ENCODE measurements at places on chromosomes 2 and 18.
A peak's percentile ranks its signal among the peaks of the same experiment; 100 is the strongest.

- DNase-seq = no peak
Observed at GRCh38 chr2:132416723-132417395, at the start of gene GPR39. TSS of gene GPR39 (plus strand) at chr2:132416805.

DNA sequence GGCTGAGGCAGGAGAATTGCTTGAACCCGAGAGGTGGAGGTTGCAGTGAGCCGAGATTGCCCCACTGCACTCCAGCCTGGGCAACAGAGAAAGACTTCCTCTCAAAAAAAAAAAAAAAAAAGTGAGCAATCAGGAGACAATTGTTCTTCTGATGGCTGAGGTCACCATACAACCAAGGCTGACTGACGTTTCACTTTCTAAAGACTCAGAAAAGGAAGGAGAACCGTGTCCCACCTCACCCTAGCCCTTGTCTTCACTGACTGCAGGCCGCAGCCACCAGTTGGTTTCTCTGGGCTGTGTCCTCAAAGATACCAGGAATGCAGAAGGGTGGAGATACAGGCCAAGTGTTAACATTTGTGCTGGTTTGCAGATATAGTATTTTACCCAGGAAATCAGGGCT is 7.7 kb upstream of the SLC35F6 start:
- DNase-seq = peak; percentile 68

GRCh38 chr18:21831413-21831831 is 90.8 kb downstream of the MIB1 start:
- no peak for DNase-seq

DNA sequence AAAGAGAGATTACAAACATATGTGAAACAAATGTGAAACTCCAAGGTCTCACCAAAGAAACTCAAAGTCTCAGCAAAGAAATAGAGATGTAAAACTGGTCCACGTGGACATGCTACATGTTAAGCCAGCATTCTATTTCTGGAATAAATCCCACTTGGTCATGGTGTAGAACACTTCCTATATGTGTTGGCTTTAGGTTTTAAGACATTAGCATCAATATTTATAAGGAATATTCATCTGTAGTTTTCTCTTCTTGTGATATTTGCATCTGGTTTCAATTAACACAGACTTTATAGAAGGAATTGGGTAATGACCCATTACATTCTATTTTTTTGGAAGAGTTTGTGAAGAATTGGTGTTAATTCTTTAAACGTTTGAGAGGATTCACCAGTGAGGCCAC is 133.1 kb downstream of the COPS8 start:
- DNase-seq = no peak

DNA sequence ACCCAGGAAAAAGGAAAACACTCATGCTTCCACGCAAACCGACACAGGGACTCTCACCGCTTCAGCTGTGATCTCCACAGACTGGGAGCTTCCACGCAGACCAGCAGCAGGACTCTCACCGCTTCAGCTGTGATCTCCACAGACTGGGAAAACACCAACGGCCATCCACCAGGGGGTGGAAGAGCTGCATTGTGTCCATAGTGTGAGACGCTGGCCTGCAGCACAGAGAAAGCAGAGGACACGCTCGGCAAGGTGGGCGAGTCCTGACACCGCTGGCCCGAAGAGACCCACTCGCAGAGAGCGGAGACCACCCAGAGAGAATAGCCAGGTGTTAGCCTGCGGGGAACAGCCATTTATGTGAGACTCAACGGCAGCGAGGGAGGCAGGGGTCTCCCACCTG is 42.5 kb upstream of the NFATC1 start:
- peak; percentile 40 for DNase-seq

DNA sequence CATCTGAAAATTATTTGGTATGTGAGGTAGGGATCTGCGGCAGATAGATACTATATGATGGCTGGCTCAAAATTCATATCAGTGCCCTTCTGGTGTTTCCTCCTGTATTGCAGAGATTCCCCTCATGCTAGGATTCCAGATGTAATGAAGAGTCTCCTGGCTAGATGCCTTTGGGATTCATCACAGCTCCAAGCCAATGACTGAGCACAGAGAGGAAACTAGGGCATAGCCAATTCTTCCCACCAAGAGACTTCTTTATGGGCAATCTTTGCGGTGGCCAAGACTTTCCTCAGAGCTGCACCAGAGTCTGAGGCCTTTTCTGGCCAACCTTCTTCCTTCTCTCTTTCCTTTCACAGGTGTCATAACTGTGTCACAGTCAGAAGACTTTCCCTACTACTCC is 25.5 kb upstream of the CIB4 start:
- DNase-seq = no peak

GRCh38 chr2:234967870-234968208 is 16.0 kb downstream of the SH3BP4 start:
- no peak for DNase-seq

DNA sequence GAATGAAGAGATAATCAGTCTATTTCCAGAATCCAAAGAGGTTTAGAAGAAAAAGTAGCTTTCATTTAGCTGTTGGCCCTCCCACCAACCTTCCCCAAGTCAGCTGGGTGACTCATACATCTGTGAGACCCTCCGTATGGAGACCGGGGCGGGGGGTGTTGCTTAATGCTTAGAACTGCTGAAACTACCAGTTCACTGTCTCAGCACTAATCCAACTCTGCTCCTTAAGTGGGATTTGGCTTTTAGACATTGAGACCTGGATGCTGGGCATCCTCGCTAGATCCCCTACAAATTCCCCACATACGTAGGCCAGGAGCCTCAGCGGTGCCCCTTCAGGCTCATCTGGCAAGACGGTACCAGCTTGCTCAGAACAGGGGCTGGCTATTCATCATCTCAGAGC is at the start of gene SAG:
TSS of gene SAG (plus strand) at position 252 of the 400 bp plus-strand sequence. CDS start 1,374 bp downstream, outside the sequence.
- DNase-seq = no peak

DNA sequence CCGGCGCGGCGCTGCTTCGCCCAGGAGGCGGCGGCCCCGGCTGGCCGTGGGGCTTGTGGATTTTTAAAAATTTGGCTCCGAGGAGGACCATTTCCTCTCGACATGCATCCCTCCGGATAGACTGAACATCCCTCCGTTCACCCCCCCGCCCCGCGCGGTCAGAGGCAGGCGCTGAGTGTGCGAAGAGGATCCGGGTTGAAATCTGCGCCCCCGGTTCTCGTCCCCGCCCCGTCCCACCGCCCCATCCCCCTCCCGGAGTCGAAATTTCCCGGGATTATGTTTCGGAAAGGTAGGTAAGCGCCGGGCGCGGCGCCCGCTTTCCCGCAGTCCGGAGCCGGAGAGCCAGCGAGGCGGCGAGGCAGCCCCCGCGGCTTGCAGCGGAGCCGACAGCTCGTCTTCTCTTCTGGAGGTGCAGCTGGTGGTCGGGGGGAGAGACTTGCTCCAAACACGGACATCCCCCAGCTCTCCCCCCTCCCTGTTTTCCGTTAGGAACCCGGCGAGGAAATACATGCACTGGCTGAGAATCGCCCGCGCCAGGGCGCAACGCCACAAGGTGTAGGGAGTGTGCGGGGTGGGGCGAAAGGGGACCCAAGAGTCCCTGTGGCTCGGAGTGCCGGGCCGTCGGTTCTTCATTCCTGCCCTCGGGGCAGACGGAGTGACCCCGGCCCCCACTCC is at the start of gene PRKCE:
TSS of gene PRKCE (plus strand) at position 261 of the 675 bp plus-strand sequence.
- peak; percentile 58 for DNase-seq

GRCh38 chr2:42547014-42547413 is 21.4 kb upstream of the MTA3 start:
- DNase-seq = no peak

DNA sequence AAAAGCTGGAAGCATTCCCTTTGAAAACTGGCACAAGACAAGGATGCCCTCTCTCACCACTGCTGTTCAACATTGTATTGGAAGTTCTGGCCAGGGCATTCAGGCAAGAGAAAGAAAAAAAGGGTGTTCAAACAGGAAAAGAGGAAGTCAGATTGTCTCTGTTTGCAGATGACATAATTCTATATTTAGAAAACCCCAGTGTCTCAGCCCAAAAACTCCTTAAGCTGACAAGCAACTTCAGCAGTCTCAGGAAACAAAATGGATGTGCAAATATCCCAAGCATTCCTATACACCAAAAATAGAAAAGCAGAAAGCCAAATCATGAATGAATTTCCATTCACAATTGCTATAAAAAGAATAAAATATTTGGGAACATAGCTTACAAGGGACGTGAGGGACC is 11.1 kb downstream of the SLC8A1 start:
- DNase-seq = no peak

DNA sequence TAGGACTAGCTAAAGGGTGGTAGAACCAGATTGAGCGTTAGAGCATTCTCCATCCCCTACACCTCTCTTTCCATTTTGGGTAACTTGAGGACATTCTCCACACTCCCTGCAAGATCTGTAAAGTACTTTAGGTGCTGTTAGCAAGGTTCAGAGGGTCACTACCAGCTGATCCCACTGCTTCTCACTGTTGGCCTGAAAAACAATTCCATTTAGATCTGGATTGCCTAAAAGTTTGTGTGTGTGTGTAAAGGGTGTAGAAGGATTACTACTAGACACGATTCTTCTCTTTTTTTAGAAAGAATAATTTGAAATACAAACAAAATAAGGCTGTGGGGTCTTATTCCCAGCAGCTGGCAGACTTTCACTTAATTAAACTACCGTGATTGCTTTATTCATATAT is 95.1 kb upstream of the TMEM178A start:
- no peak for DNase-seq

DNA sequence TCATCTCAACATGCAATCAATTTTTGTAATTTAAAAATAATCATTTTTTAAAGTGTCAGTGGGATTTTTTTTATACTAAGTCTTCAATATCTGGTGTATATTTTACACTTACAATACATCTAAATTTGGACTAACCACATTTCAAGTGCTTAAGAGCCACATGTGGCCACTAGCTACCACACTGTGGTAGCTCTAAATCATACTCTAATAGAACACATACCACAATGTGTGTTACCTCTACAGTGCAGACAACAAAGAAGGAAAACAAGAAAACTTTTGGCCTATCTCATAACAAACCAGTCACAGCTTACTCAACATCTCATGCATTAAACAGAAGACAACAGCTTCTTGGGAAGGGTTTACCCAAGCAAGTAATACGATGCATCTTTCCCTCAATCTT is 24.5 kb downstream of the PIAS2 start:
- no peak for DNase-seq

All from dermis blood vessel endothelial cell (primary cell).